SK-N-SH treated with all-trans-retinoic acid at 6 μM for 48 hours (cell line): ENCODE measurements at places on chromosomes 1 and 21.

DNA sequence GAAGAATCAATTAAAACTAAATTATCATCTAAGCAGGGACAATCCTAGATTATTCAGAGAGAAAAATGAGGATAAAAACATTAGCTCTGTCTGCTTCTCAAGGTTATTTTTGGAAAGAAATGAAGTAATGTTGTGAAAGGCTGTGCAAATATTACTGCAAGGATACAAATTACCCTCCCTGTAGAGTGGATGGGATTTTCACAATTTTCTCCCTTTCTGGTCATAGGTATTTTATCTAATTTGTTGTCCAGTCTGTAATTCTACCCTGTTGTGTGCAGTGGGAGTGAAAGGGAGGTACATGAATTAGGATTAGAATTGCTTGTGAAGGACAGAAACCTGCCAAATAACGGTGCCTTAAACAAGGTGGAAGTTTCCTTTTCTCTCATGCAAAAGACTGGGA is 54.7 kb downstream of the MAP3K7CL start:
- ATAC-seq, result no peak

GRCh38 chr1:200963076-200963475 is 60.4 kb downstream of the KIF21B start:
- ATAC-seq, result no peak

DNA sequence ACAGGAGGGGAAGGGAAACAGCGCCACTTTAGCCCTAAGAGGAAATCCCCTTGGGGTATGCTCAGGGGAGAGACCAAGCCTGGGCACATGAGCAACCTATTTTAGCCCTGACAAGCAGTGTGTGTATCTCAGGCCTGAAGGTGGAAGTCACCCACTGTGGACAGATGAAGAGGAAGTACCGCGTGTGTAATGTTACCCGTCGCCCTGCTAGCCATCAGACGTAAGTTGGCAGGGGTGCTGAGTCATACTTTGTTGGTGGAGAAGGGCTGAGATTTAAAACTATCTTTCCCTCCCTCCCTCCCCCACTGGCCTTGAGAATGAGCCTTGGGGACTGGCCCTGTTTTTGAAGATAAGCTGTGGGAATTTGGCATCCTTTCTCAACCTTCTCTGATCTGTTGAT is 11.2 kb downstream of the AGO1 start:
- ATAC-seq, result peak; percentile 90

GRCh38 chr1:24301785-24302175 is 17.4 kb upstream of the GRHL3 start:
- ATAC-seq, result peak; percentile 37; the same call in 2 of the 3 replicates

DNA sequence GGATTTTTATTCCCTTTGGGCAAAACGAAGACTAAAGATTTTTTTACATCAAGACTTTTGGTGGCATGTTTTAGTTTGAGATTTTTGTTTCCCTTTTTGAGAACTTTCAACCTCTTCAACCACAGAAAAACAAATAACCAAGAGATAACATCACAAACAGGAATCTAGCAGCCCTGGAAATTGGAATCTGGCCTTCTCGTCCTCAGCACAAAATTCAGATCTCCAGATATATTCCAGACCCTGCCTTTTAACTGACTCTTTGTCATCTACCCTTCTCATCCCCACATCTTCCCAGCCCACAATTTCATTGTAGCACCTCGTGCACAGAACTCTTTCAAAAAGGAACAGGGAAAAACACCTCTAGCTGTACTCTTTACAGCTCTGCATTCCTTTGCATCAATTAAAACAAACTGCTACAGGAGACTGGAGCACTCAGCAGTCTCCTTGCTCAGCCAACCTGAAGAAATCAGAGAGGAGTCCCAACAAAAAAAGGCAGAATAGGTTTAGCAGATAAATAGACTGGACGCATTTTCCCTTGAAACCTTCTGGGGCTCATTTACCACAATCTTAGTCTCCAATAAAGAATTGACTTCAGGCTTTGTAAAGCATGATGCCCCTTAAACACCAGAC is 251.0 kb downstream of the TTLL7 start:
- ATAC-seq, result no peak
